T-helper 2 cell treated with Interferon-gamma antibody and Interleukin-4, amounts not matched to agents 5 μg/mL and 100 μg/mL, for 36 hours (primary cell): ENCODE measurements at places on chromosomes 12 and 14.

DNA sequence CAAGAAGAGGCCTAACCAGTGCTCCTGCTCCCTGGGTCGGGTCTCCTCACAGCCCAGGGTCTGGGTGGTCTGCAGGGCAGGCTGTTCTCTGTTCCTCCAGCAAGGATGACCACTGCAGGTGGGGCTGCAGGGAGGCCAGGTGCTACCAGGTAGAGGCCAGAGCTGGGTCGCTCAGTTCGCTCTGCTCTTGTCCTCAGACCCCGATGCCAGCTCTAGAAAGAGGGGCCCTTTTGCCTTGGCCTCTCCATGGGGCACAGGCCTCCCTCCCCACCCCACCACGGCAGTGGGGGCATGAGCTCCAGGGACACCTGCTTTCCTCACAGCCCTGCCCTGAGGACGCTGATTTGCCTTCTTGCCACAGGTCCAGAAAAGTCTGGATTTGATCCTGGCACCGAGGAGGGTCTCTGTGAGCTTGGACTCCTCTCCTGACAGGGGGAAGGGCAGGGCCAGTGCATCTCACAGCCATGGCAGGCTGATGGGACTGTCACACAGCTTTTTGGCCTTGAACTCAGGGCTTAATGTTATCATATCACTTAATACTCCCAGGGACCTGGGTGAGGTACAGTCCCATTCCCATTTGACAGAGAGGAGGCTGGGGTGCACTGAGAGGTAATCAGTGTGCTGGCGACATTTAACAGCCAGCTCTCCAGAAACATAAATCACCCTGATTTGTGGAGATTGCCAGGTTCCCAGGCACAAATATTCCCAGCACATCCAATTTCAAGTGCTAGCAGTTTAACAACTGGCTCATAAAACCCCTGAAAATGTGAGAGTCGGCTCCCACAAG lies 273.0 kb upstream of the SFSWAP start:
- H3K36me3 ChIP-seq = no peaks in the 10 kb centered on the region
- DNase-seq = no peak
- H3K4me1 ChIP-seq = no peaks in the 10 kb centered on the region
- no peak overlapping the region for H3K4me3 ChIP-seq
- H3K27me3 ChIP-seq = peaks cover 6% of the 10 kb centered on the region
- no peak overlapping the region for H3K27ac ChIP-seq

- H3K36me3 ChIP-seq = peaks cover 8% of the 10 kb centered on the region
- no peaks in the 10 kb centered on the region for H3K27me3 ChIP-seq
- peaks cover 20% of the 10 kb centered on the region for H3K4me1 ChIP-seq
- peak; percentile 69 for DNase-seq
- H3K4me3 ChIP-seq = peak overlapping the region; percentile 75
- peak overlapping the region; percentile 35 for H3K27ac ChIP-seq
Observed at GRCh38 chr14:71267007-71267513, 359.8 kb downstream of the PCNX1 start.

DNA sequence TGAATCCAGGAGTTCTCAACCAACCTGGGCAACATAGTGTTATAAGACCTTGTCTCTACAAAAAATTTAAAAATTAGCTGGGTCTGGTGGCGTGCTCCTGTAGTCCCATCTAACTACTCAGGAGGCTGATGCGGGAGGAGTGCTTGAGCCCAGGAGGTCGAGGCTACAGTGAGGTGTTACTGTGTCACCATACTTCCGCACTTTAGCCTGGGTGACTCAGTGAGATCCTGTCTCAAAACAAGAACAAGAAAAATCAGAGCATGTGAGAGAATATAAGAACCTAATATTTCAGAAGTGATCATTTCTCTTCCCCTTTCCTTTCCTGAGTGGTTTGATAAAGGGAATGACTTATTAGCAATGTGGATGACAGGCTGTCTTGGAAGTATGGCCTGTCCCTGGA lies 9.5 kb downstream of the TRAF3 start:
- H3K27me3 ChIP-seq = no peaks in the 10 kb centered on the region
- H3K36me3 ChIP-seq = peaks cover 23% of the 10 kb centered on the region
- peak overlapping the region; percentile 22 for H3K27ac ChIP-seq
- no peak overlapping the region for H3K4me3 ChIP-seq
- peaks cover 43% of the 10 kb centered on the region for H3K4me1 ChIP-seq

GRCh38 chr12:43737646-43738045 lies 20.9 kb downstream of the PUS7L start:
- no peak overlapping the region for H3K27ac ChIP-seq
- H3K27me3 ChIP-seq = no peaks in the 10 kb centered on the region
- DNase-seq = no peak
- H3K36me3 ChIP-seq = peaks cover 24% of the 10 kb centered on the region

DNA sequence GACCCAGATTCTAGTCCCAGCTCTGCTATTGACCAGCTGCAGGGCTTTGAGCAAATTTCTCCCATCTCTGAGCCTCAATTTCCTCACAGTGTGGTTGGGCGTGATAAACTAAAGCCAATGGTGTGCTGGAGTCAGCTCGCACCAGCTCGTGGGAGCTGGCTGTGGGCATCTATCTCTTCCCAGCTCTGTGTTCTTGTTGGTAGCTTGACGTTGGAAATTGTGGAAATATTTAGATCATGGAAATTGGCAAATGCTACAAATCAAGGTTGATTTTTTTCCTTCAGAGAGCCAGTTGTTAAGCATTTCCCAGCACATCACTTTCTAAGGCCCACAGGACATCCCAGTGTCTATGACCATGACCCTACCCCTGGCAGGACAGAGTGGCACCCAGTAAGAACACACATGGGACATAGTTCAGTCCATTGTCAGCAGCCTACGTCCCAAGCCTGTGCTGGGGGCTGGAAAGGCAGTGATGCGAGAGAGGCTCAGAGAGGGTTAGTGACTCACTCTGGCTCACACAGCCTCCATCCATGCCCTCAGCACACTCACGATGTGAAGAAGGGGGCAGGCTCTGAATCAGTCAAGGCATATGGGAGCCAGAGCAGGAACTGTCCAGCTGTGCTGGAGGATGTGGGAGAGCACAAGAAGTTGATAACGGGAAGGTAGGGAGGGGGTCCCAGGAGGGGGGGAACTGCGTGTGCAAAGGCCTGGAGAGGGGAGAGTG lies 77.6 kb downstream of the LGMN start:
- peaks cover 12% of the 10 kb centered on the region for H3K4me1 ChIP-seq
- no peak for DNase-seq
- no peaks in the 10 kb centered on the region for H3K27me3 ChIP-seq
- no peak overlapping the region for H3K27ac ChIP-seq
- no peak overlapping the region for H3K4me3 ChIP-seq

DNA sequence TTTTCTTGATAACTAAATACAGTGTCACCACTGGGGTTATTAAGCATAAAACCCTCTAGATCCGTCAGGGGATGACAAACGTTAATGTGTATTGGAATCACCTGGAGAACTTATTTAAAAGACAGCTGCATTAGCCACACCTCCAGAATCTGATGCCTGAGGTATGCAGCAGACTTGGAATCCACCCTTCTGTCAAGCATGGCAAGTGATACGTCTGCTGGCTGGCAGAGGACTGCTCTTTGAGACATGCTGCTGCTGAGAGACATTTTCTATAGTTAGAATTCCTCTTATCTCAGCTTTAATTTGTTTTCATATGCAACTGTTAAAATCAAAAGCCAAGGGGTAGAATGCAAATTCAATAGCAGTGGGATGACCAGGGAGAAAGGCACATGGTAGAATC lies 496.3 kb downstream of the NELL2 start:
- no peaks in the 10 kb centered on the region for H3K36me3 ChIP-seq
- no peaks in the 10 kb centered on the region for H3K4me1 ChIP-seq
- H3K27ac ChIP-seq = no peak overlapping the region
- DNase-seq = no peak
- no peaks in the 10 kb centered on the region for H3K27me3 ChIP-seq
- H3K4me3 ChIP-seq = no peak overlapping the region

GRCh38 chr14:20560961-20561360 lies at the start of gene RNASE9:
RNASE9 (minus strand) TSS chr14:20561047.
- no peaks in the 10 kb centered on the region for H3K36me3 ChIP-seq
- no peak for DNase-seq
- no peaks in the 10 kb centered on the region for H3K4me1 ChIP-seq
